Hematopoietic multipotent progenitor cell treated with erythropoietin and hydrocortisone succinate and interleukin-3 and kit ligand, for 6 days (in vitro differentiated cells): ENCODE measurements at places on chromosomes 1 and 21.

- DNase-seq: no peak
Observed at GRCh38 chr1:180386745-180387367, 115.5 kb downstream of the ACBD6 start.

GRCh38 chr1:9093581-9093980, 24.1 kb upstream of the SLC2A5 start:
- DNase-seq: no peak

- no peak for DNase-seq
Observed at GRCh38 chr21:45829668-45830067, 151.9 kb upstream of the COL6A1 start.

DNA sequence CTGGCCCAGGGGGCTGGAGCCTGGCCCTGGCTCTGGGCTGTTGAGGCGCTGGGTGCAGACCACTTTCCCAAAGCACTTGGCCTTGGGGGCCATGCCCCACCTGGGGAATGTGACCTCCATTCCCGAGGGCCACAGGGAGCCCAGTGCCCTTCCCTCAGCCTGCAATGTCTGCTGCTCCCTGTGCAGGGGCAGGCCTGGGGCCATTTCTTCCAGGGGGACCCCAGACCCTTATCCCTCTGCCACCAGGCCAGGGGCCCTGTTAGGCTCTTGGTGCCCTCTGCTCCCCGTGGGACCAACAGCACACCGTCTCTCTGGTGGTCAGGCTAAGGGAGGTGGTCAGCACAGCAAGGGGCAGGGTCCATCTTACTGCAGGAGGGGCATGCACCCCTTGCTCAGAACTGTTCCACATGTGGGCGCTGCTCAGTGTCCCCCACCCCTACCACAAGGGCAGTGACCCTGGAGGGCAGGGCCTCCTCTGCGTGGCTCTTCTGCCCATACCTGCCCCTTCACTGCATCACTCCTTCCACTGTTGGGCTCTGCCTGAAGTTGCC, 1.1 kb upstream of the TMEM52 start:
- no peak for DNase-seq

DNA sequence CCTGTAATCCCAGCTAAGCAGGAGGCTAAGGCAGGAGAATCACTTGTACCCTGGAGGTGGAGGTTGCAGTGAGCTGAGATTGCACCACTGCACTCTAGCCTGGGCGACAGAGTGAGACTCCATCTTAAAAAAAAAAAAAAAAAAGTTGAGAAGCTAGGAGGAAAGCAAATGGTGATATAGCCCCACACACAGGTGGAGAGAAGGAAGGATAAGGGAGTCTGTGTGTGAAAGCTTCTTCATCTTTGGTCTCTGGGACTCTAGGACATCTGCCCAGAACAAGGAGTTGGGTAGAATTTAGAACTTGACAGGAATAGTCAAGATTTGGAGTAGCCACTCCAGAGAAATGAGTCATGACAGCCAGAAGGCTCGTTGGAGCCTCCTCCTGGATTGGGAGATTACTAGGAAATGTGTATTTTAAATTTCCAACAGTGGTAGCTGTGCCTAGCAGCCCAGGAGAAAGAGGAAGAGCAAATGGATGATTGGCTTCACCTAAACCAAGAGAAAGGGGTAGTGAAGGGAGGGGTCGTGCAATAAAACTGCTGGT, 19.9 kb downstream of the NPL start:
- no peak for DNase-seq

- DNase-seq: no peak
Observed at GRCh38 chr21:36207577-36208320, 51.1 kb downstream of the DOP1B start.

DNA sequence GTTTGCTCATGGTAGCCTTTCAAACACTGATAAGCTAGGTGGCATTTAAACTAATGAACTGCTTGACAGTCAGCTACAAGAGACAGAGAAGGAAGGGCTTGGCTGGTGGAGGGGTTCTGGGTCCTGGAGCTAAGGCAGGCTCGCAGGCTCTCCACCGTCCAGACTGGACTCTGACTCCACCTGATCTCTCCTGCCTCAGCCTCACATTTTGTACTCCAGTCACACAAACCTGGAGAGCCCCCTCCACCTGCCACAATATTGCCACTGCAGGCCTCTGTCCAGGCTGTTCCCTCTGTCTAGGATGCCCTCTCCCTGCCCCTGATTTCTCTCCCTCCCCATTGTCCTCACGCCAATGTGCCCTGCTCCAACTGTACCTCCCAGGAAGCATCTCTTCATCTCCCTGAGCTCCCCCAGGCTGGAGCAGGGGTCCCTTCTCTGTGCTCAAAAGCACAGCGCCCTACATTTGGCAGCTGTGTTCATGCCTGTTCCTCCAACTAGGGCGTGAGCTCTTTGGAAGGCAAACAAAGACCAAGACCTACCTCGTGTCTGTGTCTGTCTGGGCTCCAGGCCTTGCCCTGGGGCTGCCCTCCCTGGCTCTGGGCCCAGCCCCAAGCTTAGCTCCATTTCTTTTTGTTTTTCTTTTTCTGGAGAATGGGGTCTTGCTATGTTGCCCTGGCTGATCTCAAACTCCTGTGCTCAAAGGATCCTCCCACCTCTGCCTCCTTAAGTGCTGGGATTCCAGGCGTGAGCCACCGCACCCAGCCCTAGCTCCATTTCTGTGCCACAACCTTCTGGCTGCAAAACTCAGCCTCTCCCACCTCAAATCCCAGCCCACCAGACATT, 2.9 kb downstream of the TIE1 start:
- no peak for DNase-seq

DNA sequence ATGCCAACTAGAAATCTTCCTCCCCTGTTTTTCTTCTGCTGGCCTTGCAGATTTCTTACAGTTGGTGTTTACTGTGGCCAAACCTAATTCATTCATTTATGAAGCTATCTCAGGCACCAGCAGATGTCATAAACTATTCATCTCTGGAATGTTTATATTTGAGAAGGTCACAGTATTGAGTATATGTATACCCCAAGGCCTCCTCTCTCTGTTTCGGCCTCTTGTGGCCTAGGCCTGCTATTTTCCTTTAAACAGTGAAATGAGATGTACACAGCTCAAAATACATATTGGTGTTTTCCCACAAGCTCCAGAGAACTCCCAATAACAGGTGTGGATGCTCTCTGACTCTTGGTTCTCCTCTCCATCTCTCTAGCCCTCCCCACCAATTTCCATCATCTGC, 520.7 kb upstream of the CAMK1G start:
- no peak for DNase-seq

DNA sequence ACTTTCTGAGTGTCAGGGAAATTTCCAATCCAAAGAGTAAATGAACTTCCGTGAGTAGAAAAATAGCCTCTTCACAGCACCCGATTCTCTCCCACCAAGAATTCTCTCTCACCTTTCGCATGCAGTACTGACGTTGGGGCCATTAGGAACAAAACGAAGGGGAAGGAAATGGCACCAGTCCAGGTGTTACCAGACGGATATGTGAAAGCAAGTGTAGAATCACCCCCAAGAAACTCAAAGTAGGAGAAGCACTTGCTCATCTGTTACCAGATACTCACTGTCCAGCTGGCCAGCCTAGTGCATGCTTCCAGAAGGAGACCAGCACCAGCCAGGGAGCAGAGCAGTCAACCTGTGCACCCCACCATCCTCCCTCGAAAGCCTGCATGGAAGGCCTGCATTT, 55.1 kb downstream of the ITPKB start:
- DNase-seq: no peak
